ENCODE measurements at places on chromosomes 4 and X. TPM values are rescaled to one million over a fixed set of nuclear protein-coding genes. Genes with fewer than 3 reads are reported as not detected.

The GPRASP1 gene
- 8.6 TPM for total RNA-seq

The ADH1C gene
- total RNA-seq, result 0.44 TPM

The GRID2 gene
- total RNA-seq, result 0.11 TPM

The UGT2B17 gene
- not detected for total RNA-seq

The FAM47A gene
- total RNA-seq, result not detected

The RAB40AL gene
- 0.22 TPM for total RNA-seq

The BEX5 gene
- total RNA-seq, result 0.33 TPM

The EMD gene
- total RNA-seq, result 20.6 TPM

The SPANXA1 gene
- total RNA-seq, result not detected
